ENCODE measurements at places on chromosomes 11 and 22. TPM values are rescaled to one million over a fixed set of nuclear protein-coding genes. Genes with fewer than 3 reads are reported as not detected.

GCAT gene
- total RNA-seq: 6.5 TPM

DGCR6 gene
- 1.4 TPM for total RNA-seq

ANO5 gene
- not detected for total RNA-seq

DNA sequence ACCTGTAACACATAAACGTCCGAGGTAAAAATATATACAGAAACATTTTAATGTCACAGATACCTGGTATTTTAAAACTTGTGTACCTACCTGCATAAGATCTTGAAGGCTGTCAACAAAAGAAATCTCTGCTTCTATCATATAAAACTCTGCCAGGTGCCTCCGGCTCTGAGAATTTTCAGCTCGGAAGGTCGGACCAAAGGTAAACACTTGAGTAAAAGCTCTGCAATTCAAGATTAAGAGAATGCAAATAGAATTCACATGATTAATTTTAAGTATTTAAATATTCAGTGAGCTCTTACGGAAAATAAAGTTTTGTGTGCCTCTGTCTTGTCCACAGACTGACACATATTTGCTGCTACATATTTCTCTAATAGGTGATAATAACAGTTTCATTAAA lies 75.4 kb upstream of the GAB2 start:
- no peak for DNase-seq

DNA sequence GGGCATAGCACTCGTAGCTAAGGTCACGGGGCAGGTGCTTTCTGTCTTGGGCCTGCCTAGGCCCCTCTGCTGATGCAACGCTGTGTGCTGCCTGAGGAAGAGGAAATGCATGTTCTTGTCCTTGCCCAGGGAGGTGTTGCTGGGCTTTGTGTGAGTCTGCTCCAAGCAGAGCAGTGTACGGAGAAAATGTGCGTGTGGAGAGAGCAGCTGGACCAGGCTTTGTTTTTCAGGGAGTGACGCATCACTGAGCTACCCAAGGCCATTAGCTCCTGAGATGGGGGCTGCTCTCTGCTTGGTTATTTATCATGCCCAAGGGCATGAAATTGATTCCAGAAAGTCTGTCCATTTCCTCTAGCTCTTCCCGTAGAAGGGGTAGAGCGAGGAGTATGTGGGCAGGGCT lies 82.9 kb upstream of the THY1 start:
- no peak for DNase-seq

DNA sequence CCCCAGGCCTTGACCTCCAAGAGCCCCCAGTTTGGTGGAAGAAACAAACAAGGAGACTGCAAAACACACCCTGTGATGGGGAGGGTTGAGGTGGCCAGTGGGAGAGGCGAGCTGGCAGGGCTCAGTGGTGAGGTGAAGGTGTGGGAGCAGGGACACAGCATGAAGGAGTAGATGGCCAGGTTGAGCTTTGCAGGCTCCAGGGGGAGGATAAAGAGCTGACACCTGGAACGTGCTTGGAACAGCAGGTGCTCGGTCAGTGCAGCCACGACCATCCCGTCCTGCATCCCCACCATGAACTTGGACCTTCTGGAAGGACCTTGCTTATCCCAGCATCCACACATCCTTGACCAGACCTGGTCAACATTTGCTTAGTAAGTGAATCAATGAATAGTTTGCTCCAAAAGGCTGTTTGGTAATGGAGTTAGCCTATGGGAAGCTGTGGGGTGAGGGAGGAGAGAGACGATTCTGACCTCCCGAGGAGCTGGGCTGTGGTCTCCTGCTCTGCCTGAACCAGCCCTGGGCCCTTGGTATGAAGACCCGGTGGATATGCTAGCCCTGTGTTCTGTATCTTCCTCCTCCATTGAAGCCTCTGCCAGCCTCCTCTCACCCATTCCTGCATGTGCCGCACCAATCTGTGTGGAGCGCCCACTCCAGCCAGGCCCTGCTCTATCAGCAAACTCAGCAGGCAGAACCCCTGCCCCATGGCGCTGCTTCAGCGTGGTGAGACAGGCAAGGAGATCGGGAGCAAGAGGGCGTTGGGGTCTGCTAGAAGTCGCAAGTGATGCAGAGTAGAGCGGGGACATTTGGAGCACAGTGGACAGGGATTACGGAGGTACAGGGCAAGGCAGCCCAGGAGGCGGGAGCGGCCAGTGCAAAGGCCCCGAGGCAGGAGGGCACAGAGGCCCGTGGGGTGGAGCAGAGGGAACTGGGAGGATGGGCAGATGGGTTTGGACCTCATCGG lies 9.9 kb downstream of the LINC01488 start:
- no peak for DNase-seq

- no peak for DNase-seq
These were observed 29.8 kb downstream of the NUP98 start for GRCh38 chr11:3767536-3767935.

DNA sequence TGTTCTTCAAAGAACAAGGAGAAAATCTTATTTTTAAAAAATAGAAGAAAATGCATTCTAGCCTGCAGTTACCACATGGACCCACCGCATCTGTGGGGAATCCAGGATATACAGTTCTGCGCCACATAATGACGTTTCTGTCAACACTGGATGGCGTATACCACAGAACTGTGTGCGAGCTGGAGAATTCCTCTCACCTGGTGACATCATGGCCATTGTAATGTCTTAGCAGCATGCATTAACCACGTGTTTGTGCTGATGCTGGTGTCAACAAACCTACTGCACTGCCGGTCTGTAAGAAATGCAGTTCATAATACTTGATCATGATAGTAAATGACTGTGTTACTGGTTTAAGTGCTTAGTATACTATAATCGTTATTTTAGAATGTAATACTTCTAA lies 174.7 kb downstream of the TBC1D22A start:
- no peak for DNase-seq

DNA sequence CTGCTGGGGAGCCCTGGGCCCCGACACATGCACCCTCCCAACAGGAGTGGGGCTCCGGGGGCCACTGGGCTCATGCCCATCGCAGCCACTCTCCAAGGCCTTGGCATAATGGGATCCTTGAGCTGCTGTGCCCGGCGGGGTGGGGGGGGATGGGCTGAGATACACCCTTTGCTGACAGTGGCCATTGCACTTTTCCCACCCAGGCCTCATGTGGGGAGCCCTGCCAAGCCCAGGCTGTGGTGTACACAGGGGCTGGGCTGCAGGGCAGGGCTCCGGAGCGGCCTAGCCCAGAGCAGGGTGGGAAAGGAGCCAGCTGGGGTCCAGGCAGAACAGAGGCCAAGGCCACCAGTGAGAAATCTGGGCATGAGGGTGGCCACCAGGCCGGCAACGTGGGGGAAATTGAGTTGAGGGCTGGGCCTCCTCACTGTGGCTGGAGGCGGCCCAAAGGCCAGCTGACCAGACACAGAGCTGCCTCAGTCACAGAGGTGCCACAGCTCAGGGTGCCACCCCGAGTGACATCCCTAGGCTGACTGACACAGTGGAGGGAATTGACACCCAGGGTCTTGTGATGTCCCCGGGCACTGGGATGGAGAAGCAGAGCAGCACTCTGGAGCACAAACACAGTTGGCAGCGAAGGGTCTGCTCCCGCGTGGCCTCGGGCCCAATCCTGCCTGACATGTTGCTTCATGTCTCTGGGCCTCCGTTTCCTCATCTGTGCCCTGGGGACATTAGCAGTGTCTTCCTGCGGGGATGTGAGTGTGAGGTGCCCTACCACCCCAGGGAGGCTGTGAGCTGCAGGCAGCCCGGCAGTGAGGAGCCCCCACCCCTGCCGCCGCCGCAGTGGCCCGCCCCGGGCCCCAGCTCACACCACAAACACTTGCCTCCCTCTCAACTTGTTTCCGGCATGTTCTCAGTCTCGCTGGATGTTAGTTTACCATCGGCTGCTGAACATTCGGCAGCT lies 30.4 kb downstream of the RTN4R start:
- DNase-seq: no peak

DNA sequence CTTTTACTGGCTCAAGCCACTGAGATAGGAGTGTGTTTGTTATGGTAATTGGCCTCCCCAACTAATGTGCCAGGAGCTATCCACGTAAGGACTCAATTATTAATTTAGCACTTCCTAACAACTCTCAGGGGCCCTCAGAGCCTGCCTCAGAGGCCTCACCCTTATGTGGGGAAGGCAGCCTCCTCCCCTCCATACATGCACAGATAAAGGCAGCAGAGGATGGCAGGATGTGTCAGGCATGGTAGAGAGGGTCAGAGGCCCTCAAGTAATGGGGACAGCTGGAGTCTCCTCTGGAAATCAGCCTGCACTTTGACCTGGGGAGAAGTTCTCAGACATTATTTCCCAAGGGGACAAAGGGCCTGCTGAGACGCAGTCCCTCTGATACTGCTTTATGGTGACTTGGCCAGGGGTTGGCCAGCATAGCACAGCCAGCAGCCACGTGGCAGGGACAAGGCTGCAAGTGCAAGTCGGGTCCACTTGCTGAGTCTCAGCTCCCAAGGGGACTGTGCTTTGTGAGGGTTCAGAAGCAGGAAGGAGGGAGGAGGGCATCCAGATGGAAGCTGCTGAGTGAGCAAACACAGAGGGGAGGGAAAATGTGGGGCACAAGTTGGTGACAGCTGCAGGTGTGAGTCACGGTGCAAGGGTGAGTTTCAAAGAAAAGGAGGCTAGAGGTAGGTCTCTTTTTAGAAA lies 17.0 kb downstream of the MOGAT2 start:
- no peak for DNase-seq

- no peak for DNase-seq
These were observed 41.7 kb upstream of the SMTN start for GRCh38 chr22:31039393-31039792.

DNA sequence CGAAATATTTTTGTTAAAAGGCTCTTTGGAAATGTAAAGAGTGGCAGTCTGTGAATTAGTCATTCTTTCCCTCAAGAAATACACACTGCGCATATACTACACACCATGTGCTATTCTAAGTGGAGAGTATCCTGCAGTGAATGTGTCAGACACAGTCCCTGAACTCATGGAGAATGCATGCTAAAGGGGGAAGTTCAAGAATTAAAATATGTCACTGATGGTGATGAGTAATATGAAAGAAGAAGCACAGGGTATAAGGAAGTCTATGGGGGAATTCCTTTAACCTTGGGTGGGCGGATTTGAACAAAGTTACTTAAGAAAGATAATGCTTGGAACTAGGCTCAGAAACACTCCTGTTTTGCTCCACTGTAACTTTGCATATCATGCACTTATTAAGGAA lies 153.0 kb downstream of the LRRC4C start:
- DNase-seq: no peak

DNA sequence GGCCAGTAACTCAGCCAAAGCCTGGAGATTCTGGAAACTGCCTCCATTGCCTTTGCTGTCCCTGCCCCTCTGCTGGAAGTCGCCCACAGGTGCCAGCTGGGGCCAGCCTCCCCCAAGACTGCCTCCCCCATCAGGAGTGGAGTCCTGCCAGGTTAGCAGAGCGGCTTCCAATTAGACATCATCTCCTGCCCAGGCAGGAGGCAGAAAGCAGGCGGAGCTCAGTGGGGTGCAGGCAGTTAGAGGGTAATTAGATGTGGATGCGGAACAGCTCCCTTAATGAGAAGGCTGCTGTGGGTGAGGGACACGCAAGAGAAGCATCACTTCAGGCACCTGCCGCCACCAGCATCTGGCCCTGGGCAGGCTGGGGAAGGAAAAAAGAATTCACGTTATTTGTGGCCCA lies 90.9 kb upstream of the TP53I11 start:
- no peak for DNase-seq

GRCh38 chr11:132872211-132872610 lies 660.1 kb downstream of the OPCML start:
- no peak for DNase-seq

GRCh38 chr11:95924414-95924760 lies 480 bp upstream of the MTMR2 start:
- no peak for DNase-seq

GRCh38 chr11:93403930-93404329 lies 73.4 kb downstream of the DEUP1 start:
- DNase-seq: no peak

DNA sequence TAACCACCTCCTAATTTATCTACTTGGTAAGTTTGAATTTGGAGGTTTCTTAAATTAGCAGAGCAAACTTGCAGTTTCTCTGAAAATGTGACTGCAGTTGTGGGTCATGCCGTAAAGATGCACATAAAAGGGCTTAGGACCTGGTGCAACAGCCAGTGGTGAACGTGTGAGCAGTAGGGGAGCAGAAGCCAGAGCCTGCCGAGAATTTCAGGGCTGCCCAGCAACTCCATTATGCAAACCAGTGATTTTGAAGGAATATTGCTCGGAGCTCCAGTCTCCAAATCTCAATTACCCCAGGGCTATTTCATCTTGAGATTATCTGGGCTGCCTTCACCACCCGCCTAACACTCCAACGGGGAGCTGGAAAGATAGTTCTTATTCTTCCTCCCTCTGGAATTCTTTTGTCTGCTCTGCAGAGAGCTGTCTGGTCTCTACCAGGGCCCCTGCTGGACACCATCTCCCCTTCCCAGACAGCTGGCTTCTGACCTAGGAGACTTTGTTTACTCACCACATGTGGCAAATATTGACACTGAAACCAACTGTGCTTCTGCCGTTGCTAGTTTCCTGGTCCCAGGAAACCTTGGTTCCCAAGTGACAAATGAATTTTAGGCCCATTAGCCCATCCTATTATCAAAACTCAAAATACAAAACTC lies 93.9 kb downstream of the DSCAML1 start:
- no peak for DNase-seq

DNA sequence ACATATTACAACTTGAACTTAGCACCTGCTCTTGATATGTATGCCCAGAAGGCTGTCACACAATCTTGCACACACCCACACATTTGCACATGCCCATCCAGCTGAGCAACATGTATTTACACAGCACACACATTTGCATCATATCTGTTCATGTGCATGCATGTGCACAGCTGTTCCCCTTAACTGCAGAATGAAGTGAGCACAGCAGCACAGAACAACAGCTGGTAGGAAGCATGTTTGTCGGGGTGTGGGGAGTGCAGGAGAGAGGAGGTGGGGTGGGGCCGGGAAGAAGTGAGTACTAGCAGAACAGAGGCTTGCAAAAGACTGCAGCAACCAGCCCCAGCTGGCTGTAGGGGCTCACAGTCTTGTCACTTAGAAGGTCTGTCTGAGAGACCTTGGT lies 296.5 kb downstream of the KIRREL3 start:
- DNase-seq: no peak

DNA sequence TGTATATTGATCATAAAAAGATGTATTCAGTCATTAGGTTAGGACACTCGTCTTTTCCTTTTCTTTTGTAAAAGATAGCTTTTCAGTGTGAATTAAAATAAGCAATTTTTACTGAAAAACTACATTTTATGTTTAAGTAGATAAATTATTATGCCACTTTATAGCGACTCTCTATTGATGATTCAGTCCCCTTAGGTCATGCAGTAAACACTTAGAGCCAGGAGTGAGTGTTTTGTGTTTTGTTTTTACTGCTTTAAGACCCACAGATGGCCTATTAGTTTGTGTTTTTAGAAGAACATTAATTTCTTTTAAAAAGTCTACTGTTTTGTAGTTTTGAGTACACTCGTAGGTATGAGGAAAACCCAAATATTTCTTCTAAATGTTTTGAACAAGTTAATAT lies 86.6 kb downstream of the YAP1 start:
- DNase-seq: no peak

GRCh38 chr11:128235426-128235825 lies 351.9 kb downstream of the ETS1 start:
- DNase-seq: no peak

Data from activated T-cell treated with anti-CD3 and anti-CD28 coated beads, Interleukin-2, amount 50 U/mL, for 4 hours (primary cell).